Large intestine (tissue), 12 donors: ENCODE measurements at places on chromosomes 1 and 21. TPM values are rescaled to one million over a fixed set of nuclear protein-coding genes. Genes with fewer than 3 reads are reported as not detected.

Gene IVL
- not detected for polyA plus RNA-seq

Gene ALPL
- polyA plus RNA-seq, result 1.5 TPM

Gene RHOU
- polyA plus RNA-seq, result 44.2 TPM

Gene LRRC7
- 5.1 TPM for polyA plus RNA-seq

GRCh38 chr1:185108321-185108720, 48.4 kb downstream of the TRMT1L start:
- no peak for DNase-seq

DNA sequence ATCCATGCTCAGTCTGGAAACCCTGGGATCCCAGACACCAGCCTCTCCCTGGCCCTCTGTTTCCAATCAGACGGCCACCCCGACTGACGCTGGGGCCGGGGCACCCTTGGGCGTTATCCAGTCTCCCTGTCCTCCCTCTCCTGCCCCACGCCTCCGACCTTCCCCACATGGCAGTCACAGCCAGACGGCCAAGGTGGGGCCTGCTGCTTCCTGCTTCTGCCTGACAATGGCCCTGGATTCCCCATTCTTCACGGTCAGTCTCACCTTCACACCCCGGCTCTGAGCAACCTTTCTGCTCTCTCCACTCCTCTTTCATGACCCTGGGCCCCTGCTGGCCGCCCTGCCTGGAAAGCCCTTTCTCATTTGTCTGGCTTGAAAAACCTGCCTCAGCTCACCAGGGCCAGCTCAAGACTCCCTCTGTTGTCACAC, 6.6 kb downstream of the GNG4 start:
- no peak for DNase-seq

- no peak for DNase-seq
Measured at GRCh38 chr21:23384679-23385078, 2222.6 kb downstream of the MRPL39 start.

- DNase-seq, result no peak
Measured at GRCh38 chr1:5877683-5878530, 114.3 kb downstream of the NPHP4 start.

- DNase-seq, result peak; percentile 55
Measured at GRCh38 chr1:203268901-203269653, 36.2 kb upstream of the BTG2 start.

- no peak for DNase-seq
Measured at GRCh38 chr1:44436401-44437106, 31.5 kb downstream of the RNF220 start.

DNA sequence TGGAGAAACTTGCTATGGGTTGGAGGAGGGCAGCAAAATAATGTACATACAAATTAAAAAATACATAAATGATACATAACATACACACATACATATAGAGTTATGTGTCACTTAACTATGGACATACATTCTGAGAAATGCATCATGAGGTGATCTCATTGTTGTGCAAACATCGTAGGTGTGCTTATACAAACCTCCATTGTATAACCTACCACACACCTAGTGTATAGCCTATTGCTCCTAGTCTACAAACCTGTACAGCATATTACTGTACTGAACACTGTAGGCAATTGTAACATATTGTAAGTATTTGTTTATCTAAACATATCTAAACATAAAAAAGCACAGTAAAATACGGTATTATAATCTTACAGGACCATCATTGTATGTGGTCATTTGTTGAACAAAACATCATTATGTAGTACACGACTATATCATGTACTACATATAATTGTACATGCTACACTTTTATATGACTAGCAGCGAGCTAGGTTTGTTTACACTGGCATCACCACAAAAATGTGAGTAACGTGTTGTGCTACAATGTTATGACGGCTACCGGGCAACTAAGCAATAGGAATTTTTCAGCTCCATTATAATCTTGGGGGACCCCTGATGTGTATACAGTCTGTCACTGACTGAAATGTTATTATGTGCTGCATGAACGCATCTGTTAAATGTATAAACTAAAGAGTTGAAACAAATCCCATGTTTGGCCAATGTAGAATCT, 35.5 kb downstream of the ITGB3BP start:
- DNase-seq, result peak; percentile 11

DNA sequence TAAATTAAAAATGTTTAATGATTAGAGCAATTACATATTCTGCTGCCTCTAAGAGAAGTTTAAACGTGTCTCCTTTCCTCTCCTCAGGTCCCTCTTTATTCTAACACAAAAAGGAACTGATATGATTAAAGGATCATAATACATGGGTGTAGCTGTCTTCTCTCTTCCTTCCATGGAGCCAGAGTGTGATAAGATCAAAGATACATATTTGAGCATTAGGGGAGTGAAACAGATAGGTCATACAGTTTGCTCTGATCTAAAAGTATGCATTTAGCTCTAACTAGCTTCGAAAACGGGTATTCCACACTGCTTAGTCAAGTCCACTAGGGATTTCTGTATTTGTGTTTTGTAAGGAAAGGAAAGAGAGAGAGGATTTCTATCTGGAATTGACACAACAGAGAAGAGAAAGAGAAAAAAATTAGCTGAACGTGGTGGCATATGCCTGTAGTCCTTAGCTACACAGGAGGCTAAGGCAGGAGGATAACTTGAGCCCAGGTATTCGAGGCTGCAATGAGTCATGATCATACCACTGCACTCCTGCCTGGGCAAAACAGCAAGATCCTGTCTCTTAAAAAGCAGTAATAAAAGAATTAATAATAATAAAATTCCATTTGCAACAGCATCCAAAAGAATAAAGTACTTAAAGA, 63.1 kb downstream of the CDC42BPA start:
- peak; percentile 4 for DNase-seq

GRCh38 chr1:215895893-215896292, 328.8 kb downstream of the KCTD3 start:
- no peak for DNase-seq

- no peak for DNase-seq
Measured at GRCh38 chr1:79599257-79599656, 592.7 kb upstream of the ADGRL4 start.
